ENCODE measurements at places on chromosomes 11 and 22.

GRCh38 chr11:13852481-13852880, 110.0 kb upstream of the SPON1 start:
- no peak for DNase-seq

GRCh38 chr11:80872116-80872728, 1431.4 kb upstream of the TENM4 start:
- no peak for DNase-seq

GRCh38 chr11:128467610-128468041, 119.7 kb downstream of the ETS1 start:
- DNase-seq: no peak

GRCh38 chr22:28925916-28926315, 42.5 kb downstream of the ZNRF3 start:
- no peak for DNase-seq

- DNase-seq: no peak
These were observed 66.7 kb upstream of the DBX1 start for GRCh38 chr11:20226933-20227332.

GRCh38 chr11:126499131-126499752, 143.8 kb downstream of the ST3GAL4 start:
- DNase-seq: no peak

GRCh38 chr22:40022536-40023240, 27.9 kb downstream of the FAM83F start:
- DNase-seq: no peak

- DNase-seq: no peak
These were observed 165.2 kb downstream of the PGR start for GRCh38 chr11:100964435-100964834.

GRCh38 chr11:89490602-89490980, 584 bp downstream of the NOX4 start:
- no peak for DNase-seq

DNA sequence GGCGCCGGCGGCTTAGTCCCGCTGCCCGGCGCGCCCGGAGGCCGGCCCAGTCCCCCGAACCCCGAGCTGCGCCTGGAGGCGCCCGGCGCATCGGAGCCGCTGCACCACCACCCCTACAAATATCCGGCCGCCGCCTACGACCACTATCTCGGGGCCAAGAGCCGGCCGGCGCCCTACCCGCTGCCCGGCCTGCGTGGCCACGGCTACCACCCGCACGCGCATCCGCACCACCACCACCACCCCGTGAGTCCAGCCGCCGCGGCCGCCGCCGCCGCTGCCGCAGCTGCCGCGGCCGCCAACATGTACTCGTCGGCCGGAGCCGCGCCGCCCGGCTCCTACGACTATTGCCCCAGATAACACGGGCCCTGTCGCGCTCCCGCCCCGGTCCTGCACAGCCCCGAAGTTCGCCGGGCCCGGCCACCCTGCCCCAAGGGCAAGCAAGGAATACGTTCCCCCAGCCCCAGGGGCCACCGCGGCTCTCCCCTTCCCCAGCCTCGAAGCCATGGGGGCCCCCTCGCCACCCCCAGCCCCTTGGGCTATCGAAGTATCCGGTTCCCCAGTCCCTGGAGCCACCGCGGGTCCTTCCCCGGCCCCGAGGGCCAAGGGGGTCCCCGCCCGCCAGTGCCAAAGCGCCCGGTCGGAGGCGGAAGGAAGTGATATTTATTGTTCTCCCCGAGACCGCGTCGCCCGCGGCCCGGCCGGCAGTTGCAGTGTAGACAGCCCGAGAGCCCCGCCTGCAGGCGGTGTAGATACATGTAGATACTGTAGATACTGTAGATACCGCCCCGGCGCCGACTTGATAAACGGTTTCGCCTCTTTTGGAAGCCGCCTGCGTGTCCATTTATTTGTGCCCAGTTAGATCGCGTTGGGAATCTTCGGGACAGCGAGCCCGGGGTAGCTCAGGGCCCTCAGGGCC, 6.2 kb downstream of the TBX1 start:
- DNase-seq: no peak

DNA sequence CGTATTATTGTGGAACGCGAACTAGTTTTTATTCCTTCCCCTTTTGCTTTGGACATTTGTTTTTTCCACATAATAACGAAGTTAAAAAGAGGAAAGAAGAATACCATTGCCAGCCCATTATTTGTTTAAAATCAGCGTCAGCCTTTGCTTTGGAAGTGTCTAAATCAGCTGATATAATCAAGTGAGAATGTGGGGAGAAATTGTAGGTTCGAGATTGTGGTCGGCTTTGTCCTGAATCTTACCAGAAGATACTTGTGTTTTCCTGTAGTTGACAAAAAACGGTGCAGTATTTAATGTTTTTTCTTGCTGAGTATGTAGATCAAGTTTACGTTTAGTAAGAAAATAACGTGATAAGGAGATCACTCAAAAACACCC, 935 bp downstream of the ZNF143 start:
- no peak for DNase-seq

GRCh38 chr11:79055856-79056631, 384.8 kb downstream of the TENM4 start:
- DNase-seq: no peak

DNA sequence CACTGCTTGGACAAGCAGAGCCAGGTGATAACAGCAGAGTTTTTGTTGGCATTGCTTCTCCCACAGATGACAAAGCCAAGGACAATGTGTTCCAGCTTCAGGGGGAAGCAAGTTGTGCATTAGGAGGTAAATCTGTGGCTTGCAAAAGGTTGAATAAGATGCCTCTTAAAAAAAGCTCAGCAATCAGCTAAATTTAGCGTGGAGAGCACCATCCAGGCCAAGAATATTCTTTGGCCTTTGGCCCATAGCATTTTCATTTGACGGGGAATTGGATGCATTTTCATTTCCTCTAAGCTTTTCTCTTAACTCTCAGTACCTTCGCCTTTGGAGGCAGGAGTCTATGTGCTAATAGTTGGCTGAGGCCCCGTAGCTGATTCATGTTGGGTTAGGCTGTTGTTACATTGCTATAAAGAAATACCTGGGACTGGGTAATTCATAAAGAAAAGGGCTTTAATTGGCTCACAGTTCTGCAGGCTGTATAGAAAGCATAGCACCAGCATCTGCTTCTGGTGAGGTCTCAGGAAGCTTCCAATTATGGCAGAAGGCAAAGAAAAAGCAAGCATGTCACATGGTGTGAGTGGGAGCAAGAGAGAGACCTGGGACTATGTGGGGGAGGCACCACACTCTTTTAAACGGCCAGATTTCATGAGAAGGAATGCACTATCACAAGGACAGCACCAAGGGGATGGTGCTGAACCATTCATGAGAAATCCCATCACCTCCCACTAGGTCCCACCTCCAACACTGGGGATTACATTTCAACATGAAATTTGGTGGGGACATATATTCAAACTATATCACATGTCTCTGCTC, 350.1 kb upstream of the C11orf87 start:
- DNase-seq: no peak

DNA sequence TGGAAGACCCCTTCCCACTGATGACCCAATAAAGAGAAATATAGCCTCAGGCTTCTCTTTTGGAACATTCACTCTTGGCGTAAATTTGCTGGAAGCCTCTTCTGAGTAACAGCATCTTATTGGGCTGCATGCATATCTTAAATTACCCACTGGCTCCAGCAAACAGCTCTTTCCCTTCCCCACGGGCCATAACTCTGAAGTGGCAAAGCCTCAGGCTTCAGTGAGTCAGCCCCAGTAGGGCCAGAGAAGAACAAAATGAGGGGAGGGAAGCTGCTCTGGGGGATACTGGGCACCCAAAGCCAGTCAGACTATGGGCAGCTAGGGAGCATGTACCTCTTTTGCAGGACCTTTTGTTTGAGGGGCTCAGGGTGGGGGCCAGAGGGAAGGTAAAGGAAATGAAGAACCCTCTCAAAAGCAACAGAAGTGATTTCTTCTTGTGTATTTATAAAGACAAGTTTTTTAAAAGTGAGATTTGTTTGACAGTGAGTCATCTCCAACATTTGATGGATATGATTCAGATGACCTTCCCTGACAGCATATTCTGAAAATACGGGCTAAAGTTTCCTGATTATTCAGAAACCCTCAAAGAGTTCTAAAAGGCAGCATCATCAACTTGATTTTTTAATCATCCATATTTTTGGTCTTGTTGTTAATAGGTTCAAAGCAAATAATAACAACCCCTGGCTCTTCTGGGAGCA, 203.4 kb downstream of the KIF18A start:
- DNase-seq: no peak

- DNase-seq: no peak
These were observed 10.6 kb downstream of the FLI1 start for GRCh38 chr11:128704517-128704916.

- DNase-seq: no peak
These were observed 28.6 kb upstream of the ANGPTL5 start for GRCh38 chr11:101944923-101945322.

GRCh38 chr11:93767018-93767417, 17.1 kb upstream of the MED17 start:
- no peak for DNase-seq

DNA sequence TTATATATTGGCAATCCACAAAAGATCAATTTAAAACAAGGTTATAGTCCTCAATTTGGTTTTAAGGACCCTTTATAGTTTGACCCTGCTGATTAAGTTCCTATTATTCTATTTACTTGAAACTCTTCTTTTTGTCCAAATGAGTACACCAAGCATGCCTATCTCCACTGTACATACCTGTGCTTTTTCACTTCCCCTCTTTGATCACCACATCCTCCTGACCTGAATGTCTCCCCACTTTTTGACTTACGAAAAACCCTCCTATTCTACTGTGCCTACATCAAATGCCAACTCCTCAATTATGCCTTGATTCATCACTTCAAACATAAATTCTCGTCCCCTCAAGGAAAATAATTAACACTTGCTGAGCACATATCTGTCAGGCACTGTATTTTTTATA, 113.5 kb downstream of the SOX6 start:
- DNase-seq: no peak

- DNase-seq: no peak
These were observed 108.4 kb downstream of the PDE3B start for GRCh38 chr11:14751975-14752407.

- no peak for DNase-seq
These were observed 24.8 kb downstream of the TMPRSS5 start for GRCh38 chr11:113681282-113681681.

GRCh38 chr11:30172158-30172557, 58.7 kb upstream of the FSHB start:
- DNase-seq: no peak

- no peak for DNase-seq
These were observed 62.7 kb downstream of the CSNK2A3 start for GRCh38 chr11:11290354-11290753.

- no peak for DNase-seq
These were observed 51.7 kb downstream of the TECTA start for GRCh38 chr11:121152764-121153163.

GRCh38 chr11:5815534-5815933, 6.8 kb downstream of the OR52N2 start:
- DNase-seq: no peak

DNA sequence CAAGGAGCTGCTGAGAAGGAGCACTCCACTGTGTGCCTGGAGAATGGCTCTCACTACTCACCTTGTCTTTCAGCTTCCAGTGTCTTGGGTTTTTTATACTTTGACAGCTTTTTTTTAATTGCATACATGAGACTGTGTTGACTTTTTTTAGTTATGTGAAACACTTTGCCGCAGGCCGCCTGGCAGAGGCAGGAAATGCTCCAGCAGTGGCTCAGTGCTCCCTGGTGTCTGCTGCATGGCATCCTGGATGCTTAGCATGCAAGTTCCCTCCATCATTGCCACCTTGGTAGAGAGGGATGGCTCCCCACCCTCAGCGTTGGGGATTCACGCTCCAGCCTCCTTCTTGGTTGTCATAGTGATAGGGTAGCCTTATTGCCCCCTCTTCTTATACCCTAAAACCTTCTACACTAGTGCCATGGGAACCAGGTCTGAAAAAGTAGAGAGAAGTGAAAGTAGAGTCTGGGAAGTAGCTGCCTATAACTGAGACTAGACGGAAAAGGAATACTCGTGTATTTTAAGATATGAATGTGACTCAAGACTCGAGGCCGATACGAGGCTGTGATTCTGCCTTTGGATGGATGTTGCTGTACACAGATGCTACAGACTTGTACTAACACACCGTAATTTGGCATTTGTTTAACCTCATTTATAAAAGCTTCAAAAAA, 72.6 kb downstream of the NCAPD3 start:
- DNase-seq: no peak

GRCh38 chr22:29798801-29799200, 31.6 kb downstream of the UQCR10 start:
- DNase-seq: no peak

- DNase-seq: no peak
These were observed 32.8 kb upstream of the CTSD start for GRCh38 chr11:1796413-1797011.

- DNase-seq: no peak
These were observed 7.4 kb upstream of the SLC5A12 start for GRCh38 chr11:26729284-26729683.

- no peak for DNase-seq
These were observed 626 bp downstream of the TRIM22 start for GRCh38 chr11:5690216-5690615.

GRCh38 chr11:64566042-64566914, 24.7 kb upstream of the SLC22A12 start:
- DNase-seq: no peak

- no peak for DNase-seq
These were observed 12.8 kb upstream of the MUC15 start for GRCh38 chr11:26584818-26585217.

DNA sequence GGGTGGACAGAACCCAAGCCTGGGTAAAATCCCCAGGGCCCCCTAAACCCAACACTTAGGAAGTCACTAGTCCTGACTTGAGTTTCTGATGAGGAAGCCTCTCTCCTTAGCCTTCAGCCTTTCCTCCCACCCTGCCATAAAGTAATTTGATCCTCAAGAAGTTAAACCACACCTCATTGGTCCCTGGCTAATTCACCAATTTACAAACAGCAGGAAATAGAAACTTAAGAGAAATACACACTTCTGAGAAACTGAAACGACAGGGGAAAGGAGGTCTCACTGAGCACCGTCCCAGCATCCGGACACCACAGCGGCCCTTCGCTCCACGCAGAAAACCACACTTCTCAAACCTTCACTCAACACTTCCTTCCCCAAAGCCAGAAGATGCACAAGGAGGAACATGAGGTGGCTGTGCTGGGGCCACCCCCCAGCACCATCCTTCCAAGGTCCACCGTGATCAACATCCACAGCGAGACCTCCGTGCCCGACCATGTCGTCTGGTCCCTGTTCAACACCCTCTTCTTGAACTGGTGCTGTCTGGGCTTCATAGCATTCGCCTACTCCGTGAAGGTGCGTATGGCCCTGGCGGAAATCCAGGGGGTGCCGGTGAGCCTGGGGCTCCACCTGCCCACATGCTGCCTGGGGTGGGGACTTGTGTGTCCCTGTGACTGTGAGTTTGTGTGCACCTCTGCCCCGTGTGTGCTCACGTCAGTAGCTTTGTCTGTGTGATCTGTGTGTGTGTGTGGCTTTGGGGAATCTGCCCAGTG, at the start of gene IFITM1:
Gene IFITM1, plus strand, starts transcription at position 254 of the 767 bp plus-strand sequence. Its CDS starts 131 bp downstream, at position 385.
- DNase-seq: no peak

- DNase-seq: no peak
These were observed 22.3 kb upstream of the GUCY1A2 start for GRCh38 chr11:107040433-107041087.

GRCh38 chr11:14119357-14119756, 156.8 kb downstream of the SPON1 start:
- no peak for DNase-seq
